Fibroblast of the aortic adventitia (primary cell): ENCODE measurements at places on chromosomes 6 and 20. TPM values are rescaled to one million over a fixed set of nuclear protein-coding genes. Genes with fewer than 3 reads are reported as not detected.

GRCh38 chr6:8904754-8905153 is 469.4 kb upstream of the SLC35B3 start:
- no peak for DNase-seq

GRCh38 chr20:9912858-9913434 is 74.1 kb upstream of the PAK5 start:
- DNase-seq = peak; percentile 53

Gene STX11
- 0.16 and 3.5 TPM in 2 replicates for total RNA-seq

DNA sequence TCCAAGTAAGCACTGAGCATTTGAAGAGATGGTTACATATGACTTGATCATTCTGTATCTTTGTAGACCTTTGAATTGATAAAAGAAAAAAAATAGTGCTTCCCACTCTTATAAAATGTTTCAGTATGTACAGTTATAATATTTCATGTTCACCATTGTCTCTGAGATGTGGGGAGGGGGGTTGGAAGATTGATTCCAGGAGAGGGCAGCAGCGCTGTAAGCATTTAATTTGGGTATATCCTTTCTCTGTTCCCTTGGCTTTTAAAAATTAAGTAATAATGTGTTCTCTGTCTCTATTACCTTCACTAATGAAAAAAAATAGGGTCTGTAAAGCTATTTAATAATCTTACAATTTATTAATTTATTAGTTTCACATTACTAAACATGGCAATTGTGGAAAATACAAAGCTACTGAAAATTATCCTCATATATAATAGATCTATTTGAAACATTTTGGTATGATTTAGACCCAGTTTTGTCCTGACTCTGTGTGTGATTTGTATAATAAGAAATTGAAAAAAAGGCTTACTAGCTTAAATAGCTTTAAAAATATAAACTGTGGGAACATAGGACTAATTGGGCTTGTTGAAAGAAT is 341.2 kb downstream of the CDKAL1 start:
- peak; percentile 71 for DNase-seq

Gene TUBB2B
- total RNA-seq = 0.25 and 2.9 TPM in 2 replicates

Gene STXBP5
- total RNA-seq = 65.2 and 98.9 TPM in 2 replicates

DNA sequence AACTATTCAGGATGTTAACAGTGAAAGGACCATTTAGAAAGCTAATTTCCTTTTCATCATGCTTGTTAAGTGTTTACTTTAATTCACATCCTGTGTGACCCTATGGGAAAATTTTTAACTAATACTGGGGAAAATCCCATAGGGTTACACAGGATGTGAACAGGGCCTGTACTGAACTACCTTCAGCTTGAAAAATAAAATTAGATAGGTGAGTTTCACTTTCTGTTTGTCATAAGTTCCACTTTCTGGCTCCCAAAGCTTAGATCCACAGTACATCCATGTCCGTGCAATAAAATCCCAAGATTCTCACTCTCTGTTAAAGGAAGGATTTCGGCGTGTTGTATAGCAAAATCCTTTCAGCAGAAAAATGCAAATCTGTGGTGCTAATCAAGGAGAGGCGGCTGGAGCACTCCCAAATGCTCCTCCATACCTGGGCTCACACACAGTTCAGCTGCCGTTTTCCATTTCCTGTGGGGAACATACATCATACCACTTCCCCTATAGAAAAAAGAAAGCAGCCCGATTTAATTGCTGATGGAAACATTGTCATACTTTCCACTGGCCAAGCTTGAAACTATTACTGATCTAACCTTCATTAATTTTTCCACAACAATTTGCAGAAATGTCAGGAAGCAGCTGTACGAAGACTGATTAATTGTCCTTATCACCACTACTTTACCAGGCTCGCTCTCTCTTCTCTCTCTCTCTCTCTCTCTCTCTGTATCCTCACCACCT is 125.2 kb downstream of the HIVEP2 start:
- DNase-seq = peak; percentile 56

GRCh38 chr6:74749211-74750147 is 456.4 kb downstream of the COL12A1 start:
- peak; percentile 69 for DNase-seq

DNA sequence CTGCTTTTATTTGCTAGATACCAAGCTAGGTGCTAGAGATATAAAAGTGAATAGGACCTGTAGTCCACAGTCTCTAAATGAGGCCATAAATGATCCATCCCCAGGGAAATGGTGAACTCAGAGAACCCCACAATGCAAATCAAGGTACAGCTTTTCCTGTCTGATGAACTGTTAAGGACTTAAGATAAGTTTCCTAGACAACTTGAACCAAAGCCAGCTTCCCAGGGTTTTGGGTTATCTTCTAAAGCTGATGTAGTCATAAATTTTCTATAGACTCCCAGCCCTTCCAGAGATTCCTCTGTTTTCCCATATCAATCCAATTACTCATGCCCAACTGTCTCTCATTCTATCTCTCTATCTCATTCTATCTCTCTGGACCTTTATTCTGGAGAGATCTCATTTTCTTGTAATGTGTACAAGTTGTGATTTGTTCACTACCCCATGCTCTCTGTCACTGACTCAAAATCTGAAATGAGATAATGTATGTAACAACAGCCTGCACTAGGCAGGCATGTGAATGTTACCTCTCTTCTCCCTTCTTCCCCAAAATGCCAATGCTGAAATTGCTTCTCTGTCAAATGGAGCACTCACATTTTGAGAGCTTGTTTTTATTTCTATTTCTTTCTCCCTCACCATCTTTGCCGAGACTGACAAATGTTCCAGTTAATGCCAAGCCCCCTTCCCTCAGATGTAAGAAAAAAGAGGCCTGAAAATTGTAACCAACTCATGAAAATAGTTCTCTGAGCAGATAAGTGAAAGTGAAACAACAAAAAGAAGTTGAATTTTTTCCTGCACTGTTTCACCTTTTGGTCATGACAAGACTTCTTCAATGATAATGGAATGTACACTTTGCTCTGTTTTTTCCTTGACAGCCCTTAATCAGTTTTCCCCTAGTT is 279.9 kb downstream of the SLC35F1 start:
- DNase-seq = peak; percentile 28

Gene SALL4
- total RNA-seq = 0.36 and 4.1 TPM in 2 replicates

- DNase-seq = no peak
Observed at GRCh38 chr6:6586671-6587526, 1.6 kb upstream of the LY86 start.

Gene FOXF2
- 0.25 and 8.1 TPM in 2 replicates for total RNA-seq

Gene MLN
- total RNA-seq = not detected in 2 replicates

DNA sequence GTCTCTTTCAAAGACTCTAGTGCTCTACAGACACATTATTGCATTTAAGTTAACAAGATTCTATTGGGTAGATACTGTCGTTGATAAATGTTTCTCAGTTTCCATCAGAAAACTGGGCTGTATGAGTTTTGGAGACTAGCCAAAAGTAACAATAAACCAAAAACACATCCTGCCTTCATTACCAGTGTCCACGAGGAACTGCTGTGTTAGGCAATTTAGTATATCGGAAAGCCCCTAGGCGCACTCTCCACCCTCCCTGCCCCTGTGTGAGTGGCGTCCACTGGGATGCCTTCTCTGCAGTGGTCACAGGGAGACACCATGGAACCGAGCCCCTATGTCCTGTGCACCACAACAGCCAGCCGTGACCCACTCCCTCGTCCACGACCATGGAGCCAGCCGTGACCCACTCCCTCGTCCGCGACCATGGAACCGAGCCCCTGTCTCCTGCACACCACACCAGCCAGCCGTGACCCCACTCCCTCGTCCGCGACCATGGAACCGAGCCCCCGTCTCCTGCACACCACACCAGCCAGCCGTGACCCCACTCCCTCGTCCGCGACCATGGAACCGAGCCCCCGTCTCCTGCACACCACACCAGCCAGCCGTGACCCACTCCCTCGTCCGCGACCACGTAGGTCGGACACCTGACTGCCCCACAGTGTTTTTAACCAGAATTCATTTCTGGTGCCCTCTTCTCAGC is 35.3 kb downstream of the DLL1 start:
- no peak for DNase-seq

DNA sequence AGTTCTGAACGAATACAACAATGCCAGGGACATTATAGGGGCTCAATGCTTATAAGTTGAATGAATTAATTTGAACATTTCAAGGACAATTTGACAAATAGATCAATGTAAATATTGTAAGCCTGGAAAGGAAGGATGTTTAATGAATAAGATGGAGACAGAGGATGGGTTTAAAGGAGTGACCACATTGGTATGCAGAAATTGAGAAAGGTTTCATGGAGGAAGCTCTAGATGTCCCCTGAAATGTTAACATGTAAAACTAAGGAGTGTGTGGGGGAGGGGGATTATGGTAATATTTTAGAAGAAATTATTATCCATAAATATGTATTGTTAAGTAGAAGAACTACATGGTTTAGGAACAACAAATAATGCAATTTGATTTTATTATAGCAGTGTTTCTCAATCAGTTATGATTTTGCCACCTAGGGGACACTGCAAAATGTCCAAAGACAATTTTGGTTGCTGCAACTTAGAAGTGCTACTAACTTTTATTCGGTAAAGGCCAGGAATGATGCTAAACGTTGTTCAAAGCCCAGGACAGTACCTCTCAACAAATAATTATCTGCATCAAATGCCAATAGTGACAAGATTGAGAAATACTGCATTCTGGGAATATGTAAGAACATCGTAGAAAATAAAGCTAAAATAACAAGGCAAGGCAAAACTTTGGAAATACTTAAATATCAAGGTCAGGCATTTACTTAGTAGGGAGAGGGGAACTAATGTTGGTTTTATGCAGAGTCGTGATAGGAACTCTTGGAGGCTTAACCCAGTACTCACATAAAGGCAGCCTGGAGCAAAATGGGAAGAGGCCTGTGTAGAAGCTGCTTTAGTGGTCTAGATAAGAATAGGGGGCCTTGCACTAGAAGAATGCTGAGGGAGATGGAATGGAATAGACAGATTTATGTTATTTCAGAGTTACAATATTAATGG is 686.9 kb upstream of the CITED2 start:
- DNase-seq = no peak

GRCh38 chr20:24703284-24703610 is 233.8 kb downstream of the SYNDIG1 start:
- DNase-seq = no peak

DNA sequence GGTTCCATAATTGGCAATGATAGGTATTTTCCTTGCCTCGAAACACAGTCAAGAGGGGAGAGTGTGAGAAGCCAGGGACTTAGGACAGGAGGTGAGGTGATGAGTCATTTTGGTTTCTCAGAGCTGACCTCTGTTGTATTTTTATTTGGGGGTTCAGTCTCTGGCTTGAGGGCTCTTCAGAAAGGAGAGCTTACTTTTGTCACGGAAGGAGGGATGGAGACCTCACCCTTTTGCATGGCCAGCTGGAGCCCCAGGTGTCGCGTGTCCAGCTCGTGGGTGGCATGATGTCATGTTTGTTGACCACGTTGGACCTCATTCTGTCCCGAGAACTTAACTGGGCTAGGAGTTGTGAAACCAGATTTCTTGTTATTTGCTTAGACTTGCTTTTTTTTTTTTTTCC is 293.9 kb downstream of the QKI start:
- DNase-seq = no peak

Gene APCDD1L
- 1.6 and 20.8 TPM in 2 replicates for total RNA-seq

Gene GMEB2
- 3.4 and 7.4 TPM in 2 replicates for total RNA-seq

GRCh38 chr6:92496527-92496926 is 922.8 kb downstream of the EPHA7 start:
- DNase-seq = no peak

GRCh38 chr6:39887692-39888450 is 46.4 kb downstream of the MOCS1 start:
- DNase-seq = peak; percentile 89

Gene MAFB
- total RNA-seq = 1.5 and 42.8 TPM in 2 replicates

- DNase-seq = no peak
Observed at GRCh38 chr6:138856654-138857053, 60.8 kb downstream of the ECT2L start.

DNA sequence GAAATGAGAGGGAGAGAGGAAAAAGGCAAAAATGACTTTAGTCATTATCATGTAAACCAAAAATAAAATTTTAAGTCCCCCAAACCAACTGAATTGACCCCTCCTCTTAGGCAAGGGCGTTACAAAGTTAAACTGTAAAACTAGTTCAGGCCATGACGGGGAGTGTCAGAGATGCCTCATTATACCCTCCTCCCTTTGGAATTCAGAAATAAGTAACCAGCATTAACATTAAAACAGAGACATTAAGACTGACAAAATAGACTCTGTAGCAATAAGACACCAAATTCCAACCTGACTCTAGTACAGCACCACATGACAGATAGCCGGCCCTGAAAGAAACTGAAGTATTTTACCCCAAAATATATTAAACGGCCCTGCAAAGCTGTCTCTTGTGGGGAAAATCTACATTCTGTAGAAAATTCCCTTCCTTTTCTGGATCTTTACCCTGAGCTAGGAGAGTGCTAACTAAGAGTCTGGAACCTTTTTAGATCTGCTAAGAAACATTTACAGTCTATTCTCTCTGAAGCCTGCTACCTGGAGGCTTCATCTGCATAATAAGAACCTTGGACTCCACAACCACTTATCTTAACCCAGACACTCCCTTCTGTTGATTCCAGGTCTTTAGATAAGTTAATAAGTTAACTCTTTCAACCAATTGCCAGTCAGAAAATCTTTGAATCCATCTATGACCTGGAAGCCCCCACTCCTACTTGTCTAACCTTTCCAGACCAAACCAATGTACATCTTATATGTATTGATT is 150.7 kb downstream of the PKHD1 start:
- DNase-seq = no peak

GRCh38 chr20:59751075-59751711 is 146.9 kb downstream of the PHACTR3 start:
- peak; percentile 9 for DNase-seq

DNA sequence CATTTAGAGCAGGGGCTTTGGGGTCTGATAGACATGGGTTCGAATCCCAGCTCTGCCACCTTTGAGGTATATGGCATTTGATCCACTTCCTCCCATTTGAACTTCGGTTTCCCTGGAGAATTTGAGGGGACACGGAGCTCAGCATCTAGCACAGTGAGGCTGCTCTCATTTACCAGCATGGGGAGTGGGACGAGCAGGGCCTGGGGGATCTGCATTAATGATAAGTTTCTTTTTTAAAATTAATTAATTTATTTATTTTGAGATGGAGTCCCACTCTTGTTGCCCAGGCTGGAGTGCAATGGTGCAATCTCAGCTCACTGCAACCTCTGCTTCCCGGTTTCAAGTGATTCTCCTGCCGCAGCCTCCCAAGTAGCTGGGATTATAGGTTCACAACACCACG is 52.6 kb downstream of the VSTM2L start:
- no peak for DNase-seq

Gene TINAG
- total RNA-seq = not detected in 2 replicates

GRCh38 chr20:51636123-51636522 is 93.6 kb upstream of the NFATC2 start:
- DNase-seq = no peak

DNA sequence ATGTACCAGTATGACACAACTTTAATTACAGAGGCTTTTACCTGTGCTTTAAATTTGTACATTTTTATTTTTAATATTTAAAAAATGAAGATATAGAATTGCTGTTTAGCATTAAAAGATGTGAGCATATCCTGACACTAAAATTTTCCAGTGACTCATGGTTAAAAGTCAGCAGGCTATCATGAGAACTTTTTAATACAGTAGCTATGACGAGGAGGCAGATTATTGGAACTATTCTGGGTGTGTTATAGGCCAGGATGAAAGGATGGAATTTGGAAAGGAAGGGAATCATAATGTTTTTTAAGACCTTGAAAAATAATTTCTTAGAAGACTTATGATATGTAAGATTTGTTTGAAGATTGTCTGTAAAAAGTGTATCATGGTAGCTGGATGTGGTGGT is 91.0 kb downstream of the GFRA4 start:
- DNase-seq = peak; percentile 31
